Ammon's horn (tissue), 1 donor: ENCODE measurements at places on chromosomes 5 and 9.

- DNase-seq = no peak
These were observed 244.0 kb downstream of the YTHDC2 start for GRCh38 chr5:113757508-113757907.

DNA sequence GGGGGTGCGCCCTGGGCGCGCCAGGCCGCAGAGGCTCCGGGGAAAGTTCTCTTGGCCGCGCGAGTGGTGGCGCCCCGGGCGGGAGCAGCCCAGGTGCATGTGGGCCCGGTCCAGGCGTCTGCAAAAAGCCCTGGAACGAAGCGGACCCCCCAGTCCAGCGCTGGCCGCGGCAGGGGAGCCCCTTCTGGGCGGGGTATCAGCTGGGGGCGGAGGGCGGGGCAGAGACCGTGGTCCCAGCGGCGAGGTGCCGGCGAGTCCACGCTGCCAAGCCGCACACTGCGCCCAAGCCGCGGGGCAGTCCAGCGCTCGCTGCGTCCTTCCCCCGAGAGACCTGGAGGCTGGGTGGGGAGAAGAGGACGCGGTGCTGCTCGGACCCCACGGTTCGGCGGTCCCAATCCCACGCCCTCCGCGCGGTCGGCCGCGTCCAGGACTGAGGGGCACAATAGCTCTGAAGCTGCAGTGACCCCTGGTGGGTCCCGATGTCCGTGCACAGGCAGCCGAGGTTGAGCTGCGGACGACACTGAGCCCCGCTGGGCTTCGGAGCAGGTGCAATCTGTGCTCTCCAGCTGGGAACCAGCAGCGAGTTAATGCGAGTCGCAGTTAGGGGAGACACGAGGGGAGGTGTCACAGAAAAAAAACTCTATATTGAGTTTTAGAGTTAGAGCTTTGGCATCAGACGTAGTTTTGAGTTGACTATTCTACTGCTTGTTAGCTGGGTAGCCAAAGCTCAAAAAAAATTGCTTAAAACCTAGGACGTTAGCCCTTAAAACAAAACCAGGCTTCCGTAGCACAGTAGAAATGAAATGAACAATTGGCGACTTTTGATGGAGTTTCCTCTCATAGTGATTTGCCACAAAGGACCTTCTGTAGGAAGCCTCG lies 1.1 kb upstream of the EPB41L4A start:
- DNase-seq = peak; percentile 89

- DNase-seq = no peak
These were observed 161.0 kb upstream of the RORB start for GRCh38 chr9:74336161-74336560.

- no peak for DNase-seq
These were observed at the start of gene LVRN for GRCh38 chr5:115962239-115962564. TSS of gene LVRN (plus strand) at chr5:115962475. CDS start at chr5:115962618, 143 bp downstream.

DNA sequence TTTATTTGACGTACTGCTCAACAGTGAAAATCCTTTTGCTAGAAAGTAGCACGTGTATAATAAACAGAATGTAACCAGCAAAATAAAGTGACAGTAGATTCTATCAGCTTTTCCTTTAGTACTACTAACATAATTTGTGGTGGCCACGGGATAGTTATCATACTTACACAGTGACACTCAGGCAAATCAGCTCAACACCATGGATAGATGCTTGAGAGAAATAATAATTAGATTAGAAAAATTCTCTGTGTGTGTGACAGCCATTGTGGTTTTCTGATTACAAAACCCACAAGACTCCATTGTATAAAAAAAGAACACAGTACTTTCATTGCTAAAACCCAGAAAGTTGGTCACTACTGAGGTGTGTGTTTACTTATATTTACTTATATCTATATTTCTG lies 101.1 kb downstream of the MUSK start:
- no peak for DNase-seq

DNA sequence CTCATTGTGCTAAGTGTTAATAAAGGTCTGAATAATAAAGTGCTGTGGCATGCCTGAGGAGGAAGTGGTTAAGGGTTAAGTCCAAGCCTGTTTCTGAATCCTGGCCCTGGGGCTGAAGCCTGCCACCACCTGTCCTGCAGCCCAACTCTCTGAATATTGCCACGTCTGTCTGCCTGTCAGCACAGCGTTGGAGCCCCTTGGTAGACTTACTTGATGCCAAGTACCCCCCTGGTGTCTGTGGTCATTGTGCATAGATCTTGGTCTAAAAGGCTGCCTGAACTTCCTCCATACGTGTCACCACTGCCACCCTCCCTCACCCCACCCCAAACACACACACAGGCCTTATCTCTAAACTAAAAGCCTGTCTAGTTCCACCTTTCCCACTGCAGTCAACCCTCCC lies 35.4 kb upstream of the SLC2A8 start:
- DNase-seq = no peak

DNA sequence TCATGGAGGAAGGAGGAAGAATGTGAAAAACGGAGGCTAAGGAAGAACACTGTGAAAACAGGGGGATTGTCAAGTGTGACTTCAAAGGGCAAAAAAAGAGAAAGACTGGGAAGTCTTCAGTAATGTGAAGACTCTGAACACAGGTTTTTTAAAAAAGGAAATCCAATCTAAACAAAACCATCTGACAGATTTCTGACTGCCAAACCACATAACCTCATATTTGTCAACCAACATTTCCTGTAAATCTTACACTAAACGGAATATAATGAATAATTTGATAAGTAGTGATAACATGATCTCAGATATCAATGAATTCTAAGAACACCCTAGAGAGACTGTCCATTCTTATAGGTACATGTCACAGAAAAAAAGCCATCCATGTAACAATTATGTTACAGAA lies 124.7 kb downstream of the FBN2 start:
- no peak for DNase-seq

DNA sequence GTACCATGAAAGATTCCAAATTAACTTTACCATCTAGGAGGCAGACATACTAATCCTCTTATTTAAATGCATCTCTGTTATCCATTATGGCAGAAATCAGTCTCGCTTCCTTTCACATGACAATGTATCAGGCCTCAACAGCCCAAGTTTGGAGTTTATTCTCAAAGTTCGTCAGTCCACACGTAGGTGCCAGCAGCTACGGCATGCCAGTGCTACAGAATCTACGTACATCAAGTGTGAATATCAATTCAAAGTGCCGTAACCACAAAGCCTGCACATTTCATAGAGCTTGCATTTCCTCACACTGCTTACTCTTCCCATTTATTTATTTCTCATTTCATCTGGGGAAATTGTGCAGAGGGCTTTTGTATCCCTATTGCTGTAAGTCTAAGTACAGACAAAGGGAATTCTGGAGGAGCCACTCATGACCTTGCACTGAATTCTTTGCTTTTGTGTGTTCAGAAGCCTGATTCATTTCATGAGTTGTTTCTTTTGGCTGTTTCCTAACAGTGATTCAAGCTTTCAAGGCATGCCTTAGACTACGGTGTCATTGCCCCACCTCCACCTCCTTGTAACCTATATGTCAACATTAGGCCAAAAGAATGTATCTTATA lies 10.0 kb downstream of the ENC1 start:
- DNase-seq = no peak

DNA sequence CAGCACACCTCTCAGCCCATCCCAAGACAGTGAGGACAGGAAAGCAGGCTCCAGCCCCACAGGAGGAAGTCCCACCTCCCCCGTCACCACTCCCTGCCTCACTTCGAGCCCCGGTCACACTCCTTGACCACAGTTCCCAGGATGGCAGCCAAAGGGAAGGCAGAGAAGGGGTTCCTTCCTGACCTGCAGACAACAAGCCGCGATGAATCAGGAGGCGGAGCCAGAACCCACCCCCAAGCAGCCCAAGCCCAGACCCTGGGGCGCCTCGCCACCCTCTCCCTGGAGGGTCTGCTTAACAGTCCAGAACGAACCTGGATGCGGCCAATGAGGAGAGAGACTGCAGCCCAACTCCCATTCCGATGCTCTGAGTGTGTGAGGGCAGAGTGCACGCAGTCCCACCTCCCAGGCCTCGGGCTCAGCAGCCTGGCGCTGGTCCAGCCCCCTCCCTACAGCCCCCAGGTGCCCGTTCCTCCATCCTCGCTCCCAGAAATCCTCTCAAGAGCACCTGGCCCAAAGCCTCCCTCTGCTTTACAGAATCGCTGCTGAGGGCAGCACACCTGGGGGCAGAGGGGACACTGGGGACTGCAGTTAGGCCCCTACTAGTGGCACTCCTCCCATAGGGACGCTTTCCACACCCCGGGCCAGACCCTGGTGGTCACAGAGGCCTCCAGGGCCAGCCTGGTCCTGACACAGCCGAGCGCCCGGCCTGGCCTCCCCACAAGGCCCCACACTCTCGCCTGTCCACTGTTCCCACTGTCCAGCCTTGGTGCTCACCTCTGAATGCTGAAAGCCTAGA lies 69.6 kb upstream of the LRRTM2 start:
- no peak for DNase-seq

- DNase-seq = no peak
These were observed 2.1 kb upstream of the FOXE1 start for GRCh38 chr9:97850746-97851445.

GRCh38 chr5:36885566-36886485 lies 9.3 kb downstream of the NIPBL start:
- DNase-seq = peak; percentile 3

GRCh38 chr5:155953335-155953734 lies 373.6 kb upstream of the SGCD start:
- DNase-seq = no peak

- no peak for DNase-seq
These were observed 5.5 kb upstream of the ZNF354B start for GRCh38 chr5:178854284-178854683.

DNA sequence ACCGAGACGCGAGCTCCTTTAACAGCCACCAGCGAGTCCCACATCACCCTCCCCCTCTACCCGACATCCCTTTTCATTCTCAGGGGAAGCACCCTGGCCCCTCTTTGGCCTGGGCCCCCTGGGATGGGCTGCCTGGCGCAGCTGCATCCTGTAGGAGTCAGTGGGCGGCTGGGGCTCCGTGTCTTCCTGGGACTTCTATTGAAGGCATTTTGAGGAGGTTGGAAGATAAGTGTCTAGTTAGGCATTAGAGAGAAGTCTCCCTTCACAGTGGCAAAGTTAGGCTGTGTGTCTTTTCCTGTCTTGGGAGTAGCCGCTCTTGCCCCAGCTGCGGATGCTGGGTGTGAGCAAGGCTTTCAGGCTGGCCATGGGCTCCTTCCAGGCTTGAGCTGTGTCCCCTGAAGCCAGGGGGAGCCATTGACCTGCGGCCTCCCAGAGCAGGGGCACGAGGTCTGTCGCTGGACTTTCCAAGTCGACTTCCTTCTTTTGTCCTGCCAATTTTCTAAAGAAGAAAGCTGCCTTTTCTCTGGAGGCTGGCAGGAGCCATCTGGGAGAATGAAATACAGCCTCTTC lies 18.6 kb upstream of the NKD2 start:
- DNase-seq = peak; percentile 80

DNA sequence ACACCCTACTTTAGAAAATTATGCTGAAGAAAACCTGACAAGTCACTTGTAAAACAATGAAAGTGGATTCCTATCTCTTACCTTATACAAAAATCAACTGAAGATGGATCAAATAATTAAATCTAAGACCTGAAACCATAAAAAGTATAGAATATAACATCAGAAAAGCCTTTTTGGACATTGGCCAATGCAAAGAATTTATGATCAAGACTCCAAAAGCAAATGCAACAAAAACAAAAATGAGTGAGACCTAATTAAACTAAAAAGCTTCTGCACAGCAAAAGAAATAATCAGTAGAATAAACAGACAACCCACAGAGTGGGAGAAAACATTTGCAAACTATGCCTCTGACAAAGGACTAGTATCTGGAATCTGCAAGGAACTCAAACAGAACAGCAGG lies 303.0 kb upstream of the CDH9 start:
- no peak for DNase-seq

DNA sequence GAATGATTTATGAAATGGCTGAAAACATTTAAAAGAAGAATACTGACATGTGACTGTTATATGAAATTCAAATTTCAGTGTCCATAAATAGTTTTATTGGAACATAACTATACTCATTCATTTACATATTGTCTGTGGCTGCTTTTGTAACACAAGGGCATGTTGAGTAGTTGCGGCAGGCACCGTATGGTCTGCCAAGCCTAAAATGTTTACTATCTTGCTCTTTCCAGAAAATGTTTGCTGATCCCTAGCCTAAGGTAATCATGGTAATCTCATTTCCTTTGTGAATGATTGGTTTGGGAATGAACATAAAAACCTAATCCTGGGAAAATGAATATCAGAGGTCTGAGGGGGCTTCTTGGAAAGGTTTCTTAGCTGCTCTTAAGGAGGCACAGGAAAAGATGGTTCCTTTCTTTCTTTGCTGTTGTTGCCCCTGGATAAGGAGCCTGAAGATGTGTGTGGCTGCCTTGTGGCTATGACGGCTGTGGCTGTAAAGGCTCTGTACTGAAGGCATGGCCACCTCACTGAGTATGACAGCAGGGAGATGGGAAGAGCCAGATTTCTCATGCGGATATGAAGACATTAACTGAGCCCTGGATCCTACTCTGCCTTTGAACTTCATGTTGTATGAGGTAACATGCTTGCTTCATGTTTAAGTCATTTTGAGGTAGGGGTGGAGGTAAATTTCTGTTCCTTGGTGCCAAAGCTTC lies 419.4 kb upstream of the CLINT1 start:
- DNase-seq = no peak

DNA sequence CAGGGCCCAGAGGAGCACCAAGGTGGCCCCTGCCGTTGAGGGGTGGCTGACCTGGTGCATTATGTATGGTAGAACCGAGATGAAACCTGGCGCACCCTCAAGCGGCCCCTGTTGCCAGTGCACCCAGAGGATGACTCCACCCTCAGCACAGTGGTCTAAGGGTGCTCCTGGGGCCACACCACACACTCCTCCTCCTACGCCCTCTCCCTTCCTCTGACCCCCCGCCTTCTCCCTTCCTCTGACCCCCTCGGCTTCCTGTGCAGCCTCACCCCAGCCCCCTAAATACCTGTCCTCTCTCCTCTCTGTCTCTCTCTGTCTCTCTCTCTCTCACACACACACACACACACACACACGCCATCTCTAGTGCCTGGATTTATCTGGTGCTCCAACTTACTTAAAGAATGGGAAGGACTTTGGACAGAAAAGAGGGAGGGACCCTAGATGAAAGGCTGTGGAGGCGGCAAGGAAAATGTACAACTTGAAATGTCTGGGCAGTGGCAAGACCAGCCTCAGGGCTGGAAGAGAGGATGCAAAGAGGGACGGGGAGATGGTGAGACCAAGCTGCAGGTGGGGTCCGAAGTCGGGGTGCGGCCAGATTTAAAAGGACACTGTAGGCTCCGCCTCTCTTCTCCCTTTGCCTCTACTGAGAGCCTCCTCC lies 18.2 kb upstream of the SLC30A5 start:
- DNase-seq = no peak

DNA sequence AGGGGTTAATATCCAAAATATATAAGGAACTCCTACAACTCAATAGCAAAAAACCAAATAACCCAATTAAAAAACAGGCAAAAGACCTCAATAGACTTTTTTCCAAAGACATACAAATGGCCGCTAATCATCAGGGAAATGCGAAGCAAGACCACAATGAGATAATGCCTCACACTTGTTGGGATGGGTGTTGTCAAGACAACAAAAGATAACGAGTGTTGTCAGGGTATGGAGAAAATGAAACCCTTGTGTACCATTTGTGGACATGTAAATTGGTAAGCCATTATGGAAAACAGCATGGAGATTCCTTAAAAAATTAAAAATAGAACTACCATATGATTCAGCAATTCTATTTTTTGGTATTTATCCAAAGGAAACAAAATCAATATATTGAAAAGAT lies 620.2 kb downstream of the ACTL7B start:
- no peak for DNase-seq
